Hematopoietic multipotent progenitor cell treated with erythropoietin and hydrocortisone succinate and interleukin-3 and kit ligand, for 4 days (in vitro differentiated cells): ENCODE measurements at places on chromosomes 1 and 21.

DNA sequence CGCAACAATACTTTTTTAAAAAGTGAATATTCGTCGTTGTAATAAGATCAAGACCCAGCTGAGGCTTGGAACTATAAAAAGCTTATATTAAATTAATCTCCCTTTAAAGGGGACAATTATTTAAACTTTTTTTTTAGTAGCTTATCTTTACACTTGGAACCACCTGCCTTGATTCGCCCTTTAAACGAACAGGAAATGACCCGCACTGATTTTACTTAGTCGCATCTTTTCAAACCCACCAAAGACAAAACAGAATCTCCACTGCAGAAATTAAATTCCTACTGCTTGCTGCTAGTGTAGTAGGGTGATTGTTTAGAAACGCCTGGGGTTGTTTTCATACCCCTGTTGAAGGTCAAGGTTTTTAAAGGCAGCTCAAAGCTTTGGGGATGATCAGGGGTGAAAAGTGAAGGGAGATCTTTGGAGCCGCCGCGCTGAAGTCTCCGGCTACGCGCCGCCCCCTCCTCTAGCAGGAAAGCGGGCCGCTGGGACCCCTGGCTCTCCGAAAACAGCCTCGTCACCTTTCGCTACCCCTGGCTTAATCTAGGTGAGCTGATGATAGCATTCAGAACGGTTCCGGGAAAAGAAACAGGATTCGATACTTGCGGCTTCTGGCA is 163.4 kb downstream of the RUNX1 start:
- DNase-seq: peak; percentile 44

DNA sequence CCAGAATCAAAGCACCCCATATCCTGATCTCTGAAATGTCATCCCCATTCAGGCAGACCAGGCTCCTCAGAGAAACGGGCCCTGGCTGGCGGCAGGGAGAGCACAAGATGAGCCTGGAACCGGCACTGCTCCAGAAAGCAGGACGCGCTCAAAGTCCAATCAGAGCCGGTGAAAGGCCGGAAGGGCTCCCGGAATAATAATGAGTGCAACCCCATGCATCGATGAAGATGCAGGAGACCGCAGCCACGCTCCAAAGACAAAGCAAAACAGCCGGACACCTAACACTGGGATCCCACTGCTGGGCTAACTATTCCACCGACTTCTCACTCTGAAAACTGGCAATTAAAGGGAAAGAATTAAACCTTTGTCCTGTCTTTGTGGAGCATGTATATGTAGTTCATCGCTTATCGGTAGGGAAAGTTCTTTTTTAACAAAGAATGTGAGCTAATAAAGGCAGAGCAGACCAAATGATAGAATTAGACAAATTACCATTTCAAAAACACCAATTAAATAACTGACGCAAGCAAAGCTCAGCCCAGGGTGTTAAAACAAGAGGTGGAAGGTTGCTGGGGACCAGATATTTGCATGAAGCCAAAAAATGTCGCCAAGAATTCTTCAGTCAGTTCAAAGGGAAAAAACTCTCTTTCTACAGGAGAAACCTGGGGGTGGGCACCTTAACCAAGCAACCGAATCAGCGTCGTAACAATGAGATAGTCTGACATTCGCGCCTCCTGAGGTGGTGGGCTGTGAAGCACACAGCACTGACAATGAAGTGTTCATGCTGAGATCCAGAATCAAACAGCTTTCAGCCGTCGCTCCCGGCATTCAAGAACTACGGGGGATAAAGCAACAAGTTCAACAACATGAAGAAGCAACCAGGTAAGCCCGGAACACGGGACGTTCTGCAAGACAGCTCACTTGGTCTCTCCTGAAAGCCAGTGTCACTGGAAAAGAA is 95.2 kb downstream of the NPHP4 start:
- DNase-seq: no peak

DNA sequence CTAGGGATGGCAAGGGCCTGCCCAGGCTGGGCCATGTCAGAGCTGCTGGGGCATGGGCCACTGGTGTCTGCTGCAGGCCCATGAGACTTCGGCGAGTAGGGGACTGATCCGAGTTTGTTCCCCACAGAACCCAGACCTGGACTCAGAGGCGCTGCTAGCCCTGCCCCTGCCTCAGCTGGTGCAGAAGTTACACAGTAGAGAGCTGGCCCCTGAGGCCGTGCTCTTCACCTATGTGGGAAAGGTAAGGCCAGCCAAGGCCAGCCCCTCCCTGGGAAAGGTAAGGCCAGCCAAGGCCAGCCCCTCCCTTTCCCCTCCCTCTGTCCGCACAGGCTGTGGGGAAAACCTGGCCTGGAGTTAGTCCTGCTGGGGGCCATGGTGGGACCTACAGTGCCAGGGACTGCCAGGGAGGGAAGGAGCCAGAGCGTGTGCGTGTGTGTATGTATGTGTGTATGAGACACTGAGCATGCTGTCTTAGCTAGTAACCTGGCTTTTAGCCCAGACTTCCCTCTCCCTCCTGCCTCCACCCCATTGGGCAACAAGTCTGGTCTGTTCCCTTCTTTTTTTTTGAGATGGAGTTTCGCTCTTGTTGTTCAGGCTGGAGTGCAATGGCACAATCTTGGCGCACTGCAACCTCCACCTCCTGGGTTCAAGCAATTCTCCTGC is 8.0 kb downstream of the FAAH start:
- peak; percentile 59 for DNase-seq

- peak; percentile 77 for DNase-seq
Measured at GRCh38 chr21:41817228-41817627, 50.4 kb upstream of the RIPK4 start.

GRCh38 chr1:229106526-229107125 is 164.3 kb upstream of the RAB4A start:
- DNase-seq: no peak

GRCh38 chr1:59064592-59064991 is 232.3 kb upstream of the FGGY start:
- DNase-seq: no peak

DNA sequence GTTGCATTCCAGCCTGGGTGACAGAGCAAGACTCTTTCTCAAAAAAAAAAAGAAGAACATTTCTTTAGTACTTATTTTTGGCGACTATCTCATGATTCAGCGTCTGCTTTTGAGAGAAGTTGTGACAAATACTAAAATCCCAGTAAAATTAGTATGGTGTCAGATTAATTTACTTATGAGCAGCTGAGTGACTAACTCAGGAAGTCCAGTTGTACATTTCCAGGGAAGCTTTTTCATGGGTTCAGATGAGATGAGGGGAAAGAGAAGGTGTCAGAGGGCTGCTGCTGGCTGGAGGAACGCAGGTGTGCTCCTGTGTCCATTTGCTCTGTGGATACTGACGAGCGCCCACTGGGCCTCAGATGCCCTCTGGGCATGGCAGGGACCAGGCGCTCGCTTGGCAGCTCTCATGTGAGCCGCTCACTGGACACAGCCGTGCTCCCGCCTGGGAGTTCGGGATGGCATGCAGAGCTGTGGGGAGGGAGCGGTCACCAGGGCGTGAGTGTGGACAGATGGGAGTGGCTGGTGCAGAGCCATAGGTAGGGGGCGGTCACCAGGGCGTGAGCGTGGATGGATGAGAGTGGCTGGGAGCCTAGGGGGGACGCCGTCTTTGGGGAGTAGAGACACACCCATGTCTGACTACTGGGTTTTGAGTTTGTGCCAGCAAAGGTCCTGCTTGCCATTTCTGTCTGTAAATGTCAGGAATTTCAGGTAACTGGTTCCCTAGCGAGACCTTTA is 55.0 kb downstream of the ADARB1 start:
- no peak for DNase-seq

- DNase-seq: peak; percentile 18
Measured at GRCh38 chr1:109197158-109198042, 16.3 kb upstream of the SARS1 start.

GRCh38 chr1:33443705-33444180 is 12.8 kb upstream of the PHC2 start:
- DNase-seq: no peak

DNA sequence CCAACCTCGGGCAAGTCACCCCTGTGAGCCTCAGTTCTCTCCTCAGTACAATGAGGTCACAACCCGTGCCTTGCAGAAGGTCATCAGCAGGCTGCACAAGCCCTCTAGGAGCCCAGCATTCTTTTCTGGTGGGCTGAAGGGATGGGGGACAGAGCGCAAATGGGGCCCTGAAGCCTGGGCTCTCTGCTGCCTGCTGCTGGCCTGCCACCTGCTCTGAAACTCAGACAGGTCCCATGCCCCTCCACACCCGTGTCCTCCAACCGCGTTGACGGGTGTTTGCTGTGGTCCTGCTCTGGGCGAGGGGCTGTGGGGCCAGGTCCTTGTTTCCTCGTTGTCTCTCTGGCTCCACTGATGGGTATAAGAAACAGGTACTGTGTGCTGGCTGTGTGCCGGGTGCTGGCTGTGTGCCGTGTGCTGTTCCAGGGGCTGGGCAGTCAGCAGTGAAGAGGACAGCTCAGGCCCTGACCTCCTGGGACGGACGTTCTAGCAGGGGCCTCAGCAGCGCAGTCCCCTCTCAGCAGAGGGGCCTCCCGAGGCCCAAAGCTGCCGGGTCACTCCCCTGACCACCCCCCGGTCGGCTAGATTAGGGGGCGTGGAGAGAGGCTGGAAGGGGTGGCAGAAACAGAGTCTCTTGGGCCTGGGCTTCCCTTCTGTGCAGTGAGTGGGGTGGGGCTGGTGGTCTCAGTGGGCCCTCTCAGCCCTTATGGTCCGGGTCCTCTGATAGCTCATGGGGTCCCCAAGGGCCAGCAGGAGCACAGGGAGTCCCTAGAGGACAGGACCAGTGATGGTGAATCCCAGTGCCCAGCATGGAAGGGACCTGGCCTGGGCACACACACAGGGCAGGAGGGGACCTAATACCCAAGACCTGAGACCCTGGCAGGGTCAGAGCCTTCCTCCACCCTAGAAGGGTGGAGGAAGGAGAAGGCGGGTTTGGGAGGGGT is 42.1 kb downstream of the DMRTB1 start:
- no peak for DNase-seq

DNA sequence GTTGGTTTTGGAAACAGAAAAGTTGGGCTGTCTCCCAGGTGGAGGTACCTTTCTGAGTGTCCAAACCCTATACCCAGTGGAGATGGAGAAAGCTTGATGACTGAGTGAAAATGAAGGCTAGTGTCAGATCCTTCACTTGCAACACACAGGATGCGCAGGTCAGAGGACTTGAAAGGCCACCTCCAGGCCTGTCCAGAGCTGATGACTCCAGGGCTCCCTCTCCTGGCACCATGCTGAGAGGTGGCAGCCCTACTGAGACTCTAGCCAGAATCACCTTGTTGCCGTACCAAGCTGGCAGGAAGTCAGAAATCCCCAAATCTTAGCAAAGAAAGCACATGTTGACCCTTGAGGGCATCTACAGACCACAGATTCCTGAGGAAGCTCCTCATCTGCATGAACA is 16.4 kb downstream of the KNCN start:
- DNase-seq: peak; percentile 62

DNA sequence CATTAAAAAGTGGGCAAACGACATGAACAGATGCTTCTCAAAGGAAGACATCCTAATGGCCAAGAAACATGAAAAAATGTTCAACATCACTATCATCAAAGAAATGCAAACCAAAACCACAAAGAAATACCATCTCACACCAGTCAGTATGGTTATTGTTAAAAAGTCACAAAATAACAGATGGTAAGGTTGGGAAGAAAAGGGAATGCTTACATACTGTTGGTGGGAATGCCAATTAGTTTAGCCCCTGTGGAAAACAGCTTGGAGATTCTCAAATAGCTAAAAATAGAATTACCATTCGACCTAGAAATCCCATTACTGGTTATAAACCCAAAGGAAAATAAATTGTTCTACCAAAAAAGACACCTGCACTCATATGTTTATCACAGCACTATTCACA is 369.4 kb downstream of the KCNH1 start:
- DNase-seq: no peak

DNA sequence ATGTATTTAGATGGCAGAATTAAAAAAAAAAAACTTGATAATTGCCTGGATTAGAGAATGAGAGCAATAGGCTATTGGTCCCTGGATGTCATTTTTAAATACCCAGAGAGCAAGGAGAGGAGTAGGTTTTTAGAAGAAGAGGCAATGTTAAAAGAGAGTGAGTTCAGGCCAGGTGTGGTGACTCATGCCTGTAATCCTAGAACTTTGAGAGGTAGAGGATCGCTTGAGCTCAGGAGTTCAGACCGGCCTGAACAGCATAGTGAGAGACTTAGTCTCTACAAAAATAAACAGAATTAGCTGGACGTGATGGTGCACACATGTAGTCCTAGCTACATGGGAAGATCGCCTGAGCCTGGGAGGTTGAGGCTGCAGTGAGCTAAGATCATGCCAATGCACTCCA is 15.9 kb upstream of the MUTYH start:
- no peak for DNase-seq

DNA sequence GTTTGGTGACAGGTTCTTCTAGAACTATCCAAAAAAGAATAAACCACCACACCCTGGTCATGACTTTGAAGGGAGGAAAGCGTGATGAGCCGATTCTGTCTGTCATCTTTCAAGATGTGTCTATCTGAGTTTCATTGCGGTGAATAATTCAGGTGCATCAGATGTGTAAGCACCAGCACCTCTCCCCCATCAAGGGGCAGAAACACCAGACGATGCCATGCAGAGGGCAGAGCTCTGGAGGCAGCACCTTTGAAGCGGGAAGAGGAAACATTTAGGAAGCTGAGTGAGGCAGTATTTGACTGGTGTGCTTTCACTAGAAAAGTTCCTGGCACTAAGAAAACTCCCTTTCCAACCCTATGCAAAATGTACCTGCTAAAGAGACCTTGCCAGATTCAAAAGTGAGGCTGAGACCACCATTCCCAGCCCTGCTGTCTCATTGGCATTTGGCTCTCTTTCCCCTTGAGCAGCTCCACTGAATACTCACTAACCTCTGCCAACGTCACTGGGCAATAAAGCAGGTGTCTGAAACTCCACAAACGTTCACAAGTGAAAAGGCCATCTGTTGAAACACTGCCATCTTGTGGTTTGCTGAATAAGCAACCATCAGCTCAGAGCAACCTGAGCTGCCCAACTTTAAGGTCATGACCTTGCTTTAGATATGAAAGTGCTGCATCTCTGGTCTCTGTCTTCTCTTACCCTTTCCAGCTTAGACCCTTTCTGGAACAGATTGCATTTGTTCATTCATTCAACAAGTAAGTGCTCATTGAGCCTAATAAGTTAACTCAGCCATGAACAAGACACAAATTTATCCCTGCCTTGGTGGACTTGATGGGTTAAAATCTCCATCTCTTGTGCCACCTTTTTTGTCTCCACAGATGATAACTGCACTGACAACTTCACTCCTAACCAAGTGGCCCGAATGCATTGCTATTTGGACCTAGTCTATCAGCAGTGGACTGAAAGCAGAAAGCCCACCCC is 228.6 kb downstream of the PAPPA2 start:
- peak; percentile 67 for DNase-seq

- DNase-seq: no peak
Measured at GRCh38 chr1:116748272-116748671, 6.0 kb upstream of the CD2 start.

- DNase-seq: no peak
Measured at GRCh38 chr1:16396591-16396990, 29.5 kb downstream of the SZRD1 start.

- DNase-seq: peak; percentile 54
Measured at GRCh38 chr1:38964140-38964548, 22.5 kb upstream of the RHBDL2 start.

GRCh38 chr1:117561551-117561950 is 44.3 kb upstream of the TENT5C start:
- DNase-seq: no peak

GRCh38 chr1:53294567-53294966 is 33.3 kb downstream of the LRP8 start:
- DNase-seq: no peak
